Left ventricle myocardium superior (tissue), 1 donor: ENCODE measurements at places on chromosomes 16 and 17. TPM values are rescaled to one million over a fixed set of nuclear protein-coding genes. Genes with fewer than 3 reads are reported as not detected.
A peak's percentile ranks its signal among the peaks of the same experiment; 100 is the strongest.

The CACNG5 gene
- not detected for total RNA-seq

The DHRS7C gene
- total RNA-seq = 166 TPM

The MYH1 gene
- total RNA-seq = 0.10 TPM

The ACSM2A gene
- not detected for total RNA-seq

DNA sequence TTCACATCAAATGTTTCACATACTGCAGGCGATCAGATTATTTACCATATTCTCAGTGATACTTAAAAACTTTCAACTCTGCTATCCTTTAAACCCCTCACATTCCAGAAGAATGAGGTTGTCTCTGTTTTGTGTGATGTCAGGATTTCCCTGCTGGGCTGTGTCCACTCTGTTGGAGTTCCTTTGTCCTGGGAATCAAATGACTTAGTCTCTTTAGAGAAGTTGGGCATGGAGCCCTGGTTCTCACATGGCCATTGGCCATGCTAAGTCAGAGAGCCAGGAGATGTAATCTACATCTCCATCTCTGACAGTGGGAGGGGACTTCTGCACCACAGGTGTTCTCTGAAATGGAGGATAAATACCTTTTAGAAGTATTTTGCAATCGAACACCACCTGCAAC is 205.1 kb upstream of the MAF start:
- no peak for DNase-seq

DNA sequence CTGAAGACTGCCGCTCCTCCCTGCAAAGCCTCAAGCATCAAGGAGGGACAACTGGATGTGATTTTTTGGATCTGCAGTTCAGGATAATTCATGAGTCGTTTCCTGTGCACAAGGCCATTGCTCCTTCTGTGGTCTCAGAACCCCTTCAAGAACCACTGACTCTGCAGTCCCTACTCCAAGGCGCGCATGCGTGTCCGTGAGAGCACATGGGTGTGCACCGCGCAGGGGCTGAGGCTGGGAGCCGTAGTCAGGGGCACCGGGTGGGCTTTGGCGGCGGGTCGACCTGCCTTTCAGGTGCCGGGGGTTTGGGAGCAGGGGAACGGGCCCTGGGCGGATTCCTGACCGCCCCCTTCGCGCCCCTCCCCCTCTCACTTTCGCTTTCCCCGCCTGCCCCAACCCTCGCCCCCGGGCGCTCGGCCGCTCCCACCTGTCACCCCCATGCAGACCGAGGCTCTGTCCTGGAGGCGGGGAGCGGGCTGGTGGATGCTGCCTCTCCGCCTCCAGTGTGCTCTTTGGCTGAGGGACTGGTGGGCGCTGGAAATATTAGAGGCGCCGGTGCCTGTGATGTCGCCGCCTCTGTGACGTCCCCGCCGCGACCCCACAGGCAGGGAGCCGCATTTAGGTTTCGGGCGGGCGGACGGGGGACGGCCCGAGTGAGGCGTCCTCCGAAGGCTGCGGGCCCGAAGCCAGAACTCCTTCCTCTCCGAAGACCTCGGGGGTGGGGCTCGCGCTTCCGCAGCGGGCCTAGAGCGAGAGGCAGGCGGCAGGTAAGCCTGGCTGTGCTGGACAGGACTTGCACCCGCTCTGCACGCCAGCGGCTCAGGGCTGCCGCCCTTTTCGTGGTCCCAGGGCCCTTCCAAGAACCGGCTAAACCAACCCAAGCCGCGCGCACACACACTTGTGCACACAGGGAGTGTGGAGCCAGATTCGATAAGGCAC is at the start of gene SPATA32:
Gene SPATA32, minus strand, starts transcription at position 518 of the 939 bp plus-strand sequence. Its CDS starts 78 bp downstream, at position 440.
- DNase-seq = peak; percentile 83

- DNase-seq = no peak
Observed at GRCh38 chr16:78942625-78943245, 657.8 kb downstream of the MAF start.

- DNase-seq = peak; percentile 85
Observed at GRCh38 chr17:48593840-48594537, 410 bp upstream of the HOXB5 start.

DNA sequence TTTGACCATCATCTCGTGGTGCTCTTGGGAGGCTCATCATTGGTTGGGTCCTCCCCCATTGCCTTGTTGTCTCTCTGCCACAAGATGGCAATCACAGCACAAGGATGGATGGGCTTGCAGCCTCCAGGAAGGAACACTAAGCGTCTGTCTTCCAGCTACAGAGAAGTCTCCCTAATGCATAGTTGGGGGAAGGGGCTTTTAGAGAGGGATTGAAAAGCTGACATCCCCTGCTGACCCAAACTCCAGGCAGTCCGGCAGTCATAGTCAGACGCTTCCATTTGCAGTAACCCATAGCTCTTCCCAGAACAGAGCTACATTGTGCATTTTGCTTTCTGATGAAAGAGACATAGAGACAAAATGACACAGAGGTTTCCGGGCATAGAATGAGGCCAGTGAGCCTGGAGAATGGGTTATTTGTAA is 111.4 kb downstream of the UTP18 start:
- no peak for DNase-seq

- DNase-seq = no peak
Observed at GRCh38 chr17:72463287-72464102, 342.7 kb downstream of the SOX9 start.

DNA sequence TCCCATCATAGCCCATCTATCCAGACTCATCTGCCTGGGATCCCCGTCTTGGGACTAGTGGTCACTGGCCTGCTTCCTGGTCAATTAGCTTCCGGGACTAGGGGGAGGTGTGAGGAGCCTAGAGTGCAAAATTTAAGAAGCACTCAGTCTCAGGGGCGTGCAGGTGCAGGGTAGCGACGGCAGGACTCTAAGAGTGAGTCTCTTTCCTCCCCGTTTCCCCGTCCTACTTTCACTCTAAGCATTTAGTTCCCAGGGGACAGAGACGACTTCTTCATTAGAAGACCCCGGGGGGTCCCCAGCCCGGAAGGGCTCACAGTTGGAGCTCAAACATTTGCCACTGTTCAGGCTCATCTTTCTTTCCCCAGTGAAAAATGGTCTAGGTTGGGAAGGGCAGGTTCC is 677 bp upstream of the ZNHIT3 start:
- DNase-seq = no peak

GRCh38 chr17:40301315-40301714 is 7.7 kb upstream of the RARA start:
- DNase-seq = peak; percentile 46
